LoVo (cell line): ENCODE measurements at places on chromosomes 4 and X.

GRCh38 chr4:41713768-41714167 lies 34.8 kb downstream of the PHOX2B start:
- no peak for DNase-seq

- no peak for DNase-seq
Measured at GRCh38 chr4:162644346-162644745, 480.5 kb upstream of the FSTL5 start.

DNA sequence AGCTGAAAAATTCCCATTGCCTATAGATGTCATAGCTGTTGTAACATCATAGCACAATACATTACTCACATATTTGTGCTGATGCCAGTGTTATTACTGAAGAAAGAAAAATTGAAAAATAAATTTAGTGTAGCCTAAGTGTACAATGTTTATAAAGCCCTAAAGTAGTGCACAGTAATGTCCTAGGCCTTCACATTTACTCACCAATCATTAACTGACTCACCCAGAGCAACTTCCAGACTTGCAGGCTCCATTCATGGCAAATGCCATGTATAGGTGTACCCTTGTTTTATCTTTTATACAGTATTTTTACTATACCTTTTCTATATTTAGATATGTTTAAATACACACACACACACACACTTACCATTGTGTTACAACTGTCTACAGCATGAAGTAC lies 265.4 kb upstream of the MAGEB18 start:
- DNase-seq = no peak

GRCh38 chr4:93865650-93866049 lies 37.1 kb downstream of the ATOH1 start:
- no peak for DNase-seq

- DNase-seq = no peak
Measured at GRCh38 chr4:1087371-1087770, 26.0 kb downstream of the RNF212 start.

GRCh38 chrX:109848461-109849050 lies 115.5 kb upstream of the ACSL4 start:
- no peak for DNase-seq

GRCh38 chrX:109773374-109773773 lies 40.3 kb upstream of the ACSL4 start:
- DNase-seq = no peak

GRCh38 chr4:98653890-98654867 lies 4.2 kb downstream of the TSPAN5 start:
- peak; percentile 55 for DNase-seq

GRCh38 chrX:153779891-153780677 lies 757 bp upstream of the SRPK3 start:
- DNase-seq = no peak

DNA sequence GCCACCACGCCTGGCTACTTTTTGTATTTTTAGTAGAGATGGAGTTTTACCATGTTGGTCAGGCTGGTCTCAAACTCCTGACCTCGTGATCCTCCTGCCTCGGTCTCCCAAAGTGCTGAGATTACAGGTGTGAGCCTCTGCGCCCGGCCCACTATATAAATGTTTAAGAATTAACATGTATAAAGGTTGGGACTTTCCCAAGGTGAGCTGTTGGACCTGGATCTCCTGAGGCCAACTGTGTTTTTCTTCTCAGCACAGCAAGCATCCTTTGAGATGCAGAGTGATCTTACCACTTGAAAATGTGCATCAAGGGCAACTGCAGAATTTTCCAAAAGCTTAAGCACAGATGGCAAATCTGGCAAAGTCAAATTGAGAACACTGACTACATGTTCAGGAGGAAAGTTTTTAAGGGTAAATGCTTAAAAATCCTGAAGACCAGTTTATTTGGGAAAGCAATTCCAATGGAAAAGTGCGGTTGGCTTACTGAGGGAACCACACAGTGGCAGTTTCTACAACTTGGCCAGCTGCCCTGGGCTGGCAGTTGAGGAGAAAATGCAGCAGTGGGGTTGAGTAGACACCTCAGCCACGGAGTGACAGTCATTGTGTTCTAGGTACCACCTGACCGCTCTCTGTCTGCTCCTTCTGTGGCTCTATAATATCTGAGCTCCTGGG lies 168.9 kb downstream of the CBR4 start:
- no peak for DNase-seq

DNA sequence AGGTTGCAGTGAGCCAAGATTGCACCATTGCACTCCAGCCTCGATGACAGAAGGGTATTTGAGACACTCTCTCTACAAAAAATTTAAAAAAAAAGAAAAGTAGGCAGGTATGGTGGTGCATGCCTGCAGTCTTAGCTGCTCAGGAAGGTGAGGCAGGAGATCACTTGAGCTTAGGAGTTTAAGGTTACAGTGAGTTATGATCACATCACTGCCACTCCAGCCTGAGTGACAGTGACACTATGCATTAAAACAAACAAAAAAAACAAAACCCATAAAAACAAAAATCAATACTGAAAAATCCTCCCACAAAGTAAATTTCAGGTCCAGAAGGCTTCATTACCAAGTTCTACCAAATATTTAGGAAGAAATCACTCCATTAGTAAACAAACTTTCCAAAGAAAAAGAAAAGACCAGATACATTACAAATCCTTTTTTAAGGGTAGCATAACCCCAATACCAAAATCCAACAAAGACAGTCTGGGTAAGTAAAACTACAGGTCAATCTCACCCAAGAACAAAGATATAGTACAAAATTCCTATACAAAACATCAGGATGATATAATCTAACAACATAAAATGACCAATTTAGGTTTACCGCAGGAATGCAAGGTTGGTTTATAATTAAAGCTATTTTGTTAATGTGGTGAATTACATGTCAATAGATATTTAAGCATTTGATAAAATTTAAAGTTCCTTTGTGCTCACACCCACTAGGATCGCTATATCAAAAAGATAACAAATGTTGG lies 11.7 kb downstream of the NELFA start:
- DNase-seq = no peak

DNA sequence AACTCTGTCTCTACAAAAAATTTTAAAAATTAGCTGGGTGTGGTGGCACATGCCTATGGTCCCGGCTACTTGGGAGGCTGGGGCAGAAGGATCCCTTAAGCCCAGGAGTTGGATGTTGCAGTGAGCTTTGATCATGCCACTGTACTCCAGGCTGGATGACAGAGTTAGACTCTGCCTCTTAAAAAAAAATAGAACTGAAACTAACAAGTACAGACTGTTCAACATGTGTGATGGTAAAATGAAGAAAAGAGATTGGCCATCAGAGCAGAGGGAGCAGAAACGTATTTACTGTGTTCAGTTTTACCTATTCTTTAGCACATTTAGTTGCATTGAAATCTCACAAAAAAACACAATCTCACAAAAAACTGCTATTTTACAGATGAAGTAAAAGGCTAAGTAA lies 77.9 kb upstream of the NAP1L5 start:
- no peak for DNase-seq

GRCh38 chrX:14496674-14497073 lies 32.7 kb upstream of the GLRA2 start:
- no peak for DNase-seq

GRCh38 chrX:70755850-70756249 lies 152.7 kb downstream of the TEX11 start:
- DNase-seq = no peak

GRCh38 chr4:126582737-126583136 lies 1050.0 kb upstream of the INTU start:
- DNase-seq = no peak

DNA sequence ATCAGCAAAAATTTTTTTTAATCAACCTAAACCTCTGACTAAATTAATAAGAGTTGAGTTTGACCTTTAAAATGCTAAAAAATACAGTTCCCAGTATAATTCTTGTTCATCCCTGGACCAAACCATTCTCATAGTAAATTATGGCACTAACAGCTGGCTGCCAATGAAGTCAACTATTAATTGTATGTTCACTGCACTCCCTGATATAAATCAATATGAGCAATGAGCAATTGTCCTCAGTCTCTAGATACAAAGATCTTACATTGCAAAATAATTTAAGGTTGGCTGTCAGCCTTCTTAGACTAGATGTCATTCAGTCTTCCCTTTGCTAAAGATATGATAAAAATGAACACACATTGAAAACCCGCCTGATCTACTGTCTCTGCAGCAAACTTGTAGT lies 39.3 kb downstream of the NKX6-1 start:
- DNase-seq = no peak

- no peak for DNase-seq
Measured at GRCh38 chr4:38523524-38524448, 140.2 kb upstream of the KLF3 start.

DNA sequence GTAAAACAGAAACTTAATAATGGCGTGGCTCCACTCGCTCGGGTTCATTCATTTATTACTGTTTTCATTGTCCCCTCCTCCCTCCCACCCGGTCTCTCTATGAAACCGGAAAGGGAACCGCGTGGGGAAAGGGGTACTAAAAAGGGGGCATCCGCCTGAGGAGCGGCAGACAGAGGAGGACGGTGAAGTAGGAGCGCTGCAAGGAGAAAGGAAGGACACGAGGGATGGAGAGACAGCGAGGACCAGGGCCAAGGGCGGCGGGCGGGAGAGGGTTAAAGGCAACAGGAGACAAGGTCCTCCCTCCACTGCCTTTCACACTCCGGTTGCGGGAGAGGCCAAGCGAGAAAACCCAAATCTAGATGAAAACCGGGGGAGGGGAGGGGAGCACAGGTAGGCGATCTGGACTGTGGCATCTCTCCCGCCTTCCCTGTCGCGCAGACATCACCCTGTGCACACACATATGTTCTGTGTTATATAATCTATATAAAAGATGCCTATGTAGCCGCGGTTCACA lies 829 bp downstream of the ELOVL6 start:
- peak; percentile 28 for DNase-seq

GRCh38 chrX:18677161-18677869 lies 5.4 kb upstream of the RS1 start:
- peak; percentile 26 for DNase-seq

DNA sequence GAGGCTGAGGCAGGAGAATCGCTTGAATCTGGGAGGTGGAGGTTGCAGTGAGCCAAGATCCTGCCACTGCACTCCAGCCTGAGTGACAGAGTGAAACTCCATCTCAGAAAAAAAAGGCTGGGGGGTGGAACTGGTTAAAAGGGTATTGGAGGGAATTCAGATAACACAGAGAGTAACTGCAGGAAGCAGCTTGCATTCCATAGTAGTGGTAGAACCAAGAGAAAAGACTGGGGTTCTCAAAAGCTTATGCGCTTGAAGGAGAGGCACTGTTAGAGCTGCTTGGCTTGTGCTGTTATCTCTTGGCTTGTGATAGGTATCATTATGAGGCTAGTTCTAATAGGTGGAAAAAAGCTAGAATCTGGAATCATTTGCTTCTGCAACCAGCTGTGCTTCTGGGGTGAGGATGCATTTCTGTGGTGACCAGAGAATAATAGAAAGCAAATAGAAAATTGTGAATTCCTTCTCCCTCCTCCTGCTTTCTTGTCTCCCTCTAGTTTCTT lies 91.2 kb upstream of the ELOVL6 start:
- no peak for DNase-seq

DNA sequence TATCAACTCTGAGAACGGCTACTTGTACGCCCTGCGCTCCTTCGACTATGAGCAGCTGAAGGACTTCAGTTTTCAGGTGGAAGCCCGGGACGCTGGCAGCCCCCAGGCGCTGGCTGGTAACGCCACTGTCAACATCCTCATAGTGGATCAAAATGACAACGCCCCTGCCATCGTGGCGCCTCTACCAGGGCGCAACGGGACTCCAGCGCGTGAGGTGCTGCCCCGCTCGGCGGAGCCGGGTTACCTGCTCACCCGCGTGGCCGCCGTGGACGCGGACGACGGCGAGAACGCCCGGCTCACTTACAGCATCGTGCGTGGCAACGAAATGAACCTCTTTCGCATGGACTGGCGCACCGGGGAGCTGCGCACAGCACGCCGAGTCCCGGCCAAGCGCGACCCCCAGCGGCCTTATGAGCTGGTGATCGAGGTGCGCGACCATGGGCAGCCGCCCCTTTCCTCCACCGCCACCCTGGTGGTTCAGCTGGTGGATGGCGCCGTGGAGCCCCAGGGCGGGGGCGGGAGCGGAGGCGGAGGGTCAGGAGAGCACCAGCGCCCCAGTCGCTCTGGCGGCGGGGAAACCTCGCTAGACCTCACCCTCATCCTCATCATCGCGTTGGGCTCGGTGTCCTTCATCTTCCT lies 2.7 kb downstream of the PCDH10 start:
- no peak for DNase-seq

DNA sequence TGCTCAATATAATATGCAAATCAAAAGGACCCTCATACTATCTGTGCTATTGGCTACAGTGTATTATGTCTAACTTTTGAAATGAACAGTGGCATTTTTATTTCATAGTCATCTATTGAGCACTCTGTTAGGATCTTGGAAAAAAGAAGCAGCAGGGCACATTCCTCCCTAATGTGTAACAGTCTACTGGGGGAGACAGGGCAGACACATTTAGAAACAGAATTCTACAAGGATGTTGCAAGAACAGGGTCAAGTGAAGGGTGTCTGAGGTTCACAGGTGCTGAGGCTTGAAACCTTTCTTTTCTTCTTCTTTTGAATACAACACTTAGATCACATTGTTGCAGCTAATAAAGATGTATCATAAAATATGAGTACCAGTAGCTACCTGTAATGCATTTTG lies 129.7 kb upstream of the SLC4A4 start:
- no peak for DNase-seq

DNA sequence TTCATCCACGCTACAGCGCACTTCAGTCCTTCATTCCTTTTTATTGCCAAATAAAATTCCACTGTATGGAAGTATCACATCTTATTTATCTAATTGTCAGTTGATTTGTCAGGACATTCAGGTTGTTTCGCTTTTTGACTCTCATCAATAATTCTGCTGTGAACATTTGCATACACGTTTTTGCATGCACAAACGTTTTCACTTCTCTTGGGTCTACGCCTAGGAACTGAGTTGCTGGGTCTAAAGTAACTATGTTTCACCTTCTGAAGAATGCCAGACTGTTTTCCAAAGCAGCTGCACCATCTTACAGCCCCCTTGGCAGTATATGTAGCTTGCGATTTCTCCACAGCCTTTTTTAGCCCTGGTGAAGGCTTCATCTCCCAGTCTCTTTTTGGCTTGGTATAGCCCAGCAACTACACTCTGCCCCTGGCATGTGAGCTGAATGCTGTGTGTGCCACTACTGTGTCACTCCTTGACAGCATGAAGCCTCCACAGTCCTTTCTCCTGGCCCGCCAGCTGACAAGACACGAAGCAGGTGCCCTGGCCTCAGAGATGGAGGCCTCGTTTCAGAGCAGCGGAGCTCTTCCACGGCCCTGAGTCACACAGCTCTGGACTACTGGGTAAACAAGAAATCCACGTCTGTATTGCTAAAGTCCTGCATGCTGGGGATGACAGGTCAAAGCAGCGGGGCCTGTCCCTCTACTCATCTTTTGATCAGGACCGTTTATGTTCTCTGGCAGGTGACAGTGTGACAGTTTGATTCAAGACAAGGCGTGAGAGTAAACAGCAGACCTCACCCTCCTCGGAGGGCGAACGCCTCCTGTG lies 75.5 kb downstream of the NSUN7 start:
- DNase-seq = no peak

- DNase-seq = no peak
Measured at GRCh38 chr4:89894649-89895550, at the start of gene MMRN1. Gene MMRN1 (plus strand): TSS chr4:89894854. CDS start chr4:89894972, 118 bp downstream.
